Cardiac ventricle fibroblast (primary cell): ENCODE measurements at places on chromosomes 13 and 19. TPM values are rescaled to one million over a fixed set of nuclear protein-coding genes. Genes with fewer than 3 reads are reported as not detected.

Gene VSTM2B
- total RNA-seq, result not detected in 2 replicates

Gene PDX1
- total RNA-seq, result not detected in 2 replicates

Gene KLF2
- 1.4 and 2.4 TPM in 2 replicates for total RNA-seq

Gene CNN1
- total RNA-seq, result 0.50 and 3.0 TPM in 2 replicates

Gene SHISA7
- not detected in 2 replicates for total RNA-seq

Gene KLK14
- total RNA-seq, result not detected in 2 replicates

Gene FXYD1
- total RNA-seq, result 1.3 and 14.8 TPM in 2 replicates

Gene NLRP5
- not detected in 2 replicates for total RNA-seq

Gene UNC13A
- total RNA-seq, result 0.06 TPM in 1 of 2 replicates, not detected in the other

Gene ZNF382
- 2.9 and 6.3 TPM in 2 replicates for total RNA-seq

Gene ZNF470
- total RNA-seq, result 4.6 and 4.7 TPM in 2 replicates

Gene TMPRSS9
- not detected in 2 replicates for total RNA-seq

Gene SIGLEC9
- not detected in 2 replicates for total RNA-seq
